ENCODE measurements at places on chromosomes 11 and 22.

DNA sequence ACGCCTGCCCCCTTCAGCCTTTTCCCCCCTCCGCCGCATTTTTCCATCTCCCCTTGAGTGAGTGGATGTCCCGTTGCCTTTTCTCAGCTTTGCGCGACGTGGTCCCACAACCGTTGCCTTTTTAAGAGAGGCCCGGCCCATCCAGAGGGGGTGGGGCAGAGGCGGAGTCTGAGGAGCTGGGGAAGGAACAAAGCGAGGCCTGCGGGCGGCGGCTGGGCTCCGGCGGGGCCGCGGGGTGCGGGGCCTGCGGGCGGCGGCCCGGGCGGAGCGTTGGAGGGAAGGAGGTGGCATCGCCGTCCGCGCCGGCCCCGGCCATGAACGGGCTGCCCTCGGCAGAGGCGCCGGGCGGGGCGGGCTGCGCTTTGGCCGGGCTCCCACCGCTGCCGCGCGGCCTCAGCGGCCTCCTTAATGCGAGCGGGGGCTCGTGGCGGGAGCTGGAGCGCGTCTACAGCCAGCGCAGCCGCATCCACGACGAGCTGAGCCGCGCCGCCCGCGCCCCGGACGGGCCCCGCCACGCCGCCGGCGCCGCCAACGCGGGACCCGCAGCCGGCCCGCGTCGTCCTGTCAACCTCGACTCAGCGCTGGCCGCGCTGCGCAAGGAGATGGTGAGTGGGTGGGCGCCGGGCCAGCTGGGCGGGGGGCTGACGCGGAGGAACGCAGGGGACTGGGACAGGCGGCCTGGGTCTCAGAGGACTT lies at the start of gene FAM89B:
Gene FAM89B (plus strand): TSS at position 183 of the 696 bp plus-strand sequence. CDS start 132 bp downstream, at position 315.
- peak within 1 kb of the TSS; percentile 97 for H3K4me3 ChIP-seq
- no peaks in the 10 kb centered on the region for H3K27me3 ChIP-seq
- peaks cover 60% of the 10 kb centered on the region for H3K36me3 ChIP-seq
- DNase-seq: peak; percentile 89
- H3K27ac ChIP-seq: peak within 1 kb of the TSS; percentile 54
- H3K4me1 ChIP-seq: peaks cover 39% of the 10 kb centered on the region

GRCh38 chr11:68043349-68044144 lies 4.7 kb downstream of the TCIRG1 start:
- no peaks in the 10 kb centered on the region for H3K27me3 ChIP-seq
- H3K27ac ChIP-seq: no peak overlapping the region

GRCh38 chr11:46134540-46134939 lies 13.3 kb upstream of the PHF21A start:
- no peaks in the 10 kb centered on the region for H3K27me3 ChIP-seq
- H3K4me1 ChIP-seq: no peaks in the 10 kb centered on the region
- H3K36me3 ChIP-seq: no peaks in the 10 kb centered on the region
- DNase-seq: no peak
- no peak overlapping the region for H3K4me3 ChIP-seq

DNA sequence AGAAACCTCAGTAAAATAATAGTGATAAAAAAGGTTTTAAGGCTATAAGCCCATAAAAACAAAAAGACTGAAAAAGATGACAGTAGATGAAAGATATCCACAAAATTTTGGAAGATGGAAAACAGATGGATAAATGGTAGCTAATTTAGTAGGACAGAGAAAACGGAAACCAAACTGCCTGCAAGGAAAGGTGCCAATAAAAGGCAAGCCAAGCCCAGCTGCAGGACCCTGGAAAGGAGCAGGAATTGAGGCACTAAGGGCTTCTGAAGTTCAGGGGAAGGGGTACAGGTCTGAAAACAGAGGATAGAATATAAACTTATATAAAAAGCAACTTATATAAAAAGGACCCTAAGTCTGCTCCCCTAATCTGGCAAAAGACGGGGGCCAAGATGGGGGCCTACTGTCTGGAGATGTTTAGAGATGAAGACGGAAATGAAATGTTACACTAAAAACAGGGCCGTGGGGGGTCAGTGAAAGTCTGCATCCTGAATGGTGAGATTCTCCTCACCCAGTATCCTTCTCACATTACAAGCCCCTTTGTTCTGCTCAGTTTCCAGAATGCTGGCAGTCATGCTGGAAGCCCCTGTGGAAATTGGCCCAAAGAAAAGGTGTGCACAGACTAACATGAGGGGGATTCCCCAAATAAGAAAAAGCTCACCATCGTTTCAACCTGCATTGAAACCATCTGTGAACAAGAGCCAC lies 269.3 kb upstream of the PITPNB start:
- no peak overlapping the region for H3K27ac ChIP-seq
- no peak for DNase-seq

- H3K4me1 ChIP-seq: peaks cover 37% of the 10 kb centered on the region
- peak overlapping the region; percentile 97 for H3K27ac ChIP-seq
- DNase-seq: peak; percentile 94
- peaks cover 12% of the 10 kb centered on the region for H3K36me3 ChIP-seq
- no peaks in the 10 kb centered on the region for H3K27me3 ChIP-seq
- H3K4me3 ChIP-seq: peak overlapping the region; percentile 65
Observed at GRCh38 chr11:2825889-2826678, 59.5 kb downstream of the CDKN1C start.

- peaks cover 7% of the 10 kb centered on the region for H3K36me3 ChIP-seq
- no peak overlapping the region for H3K27ac ChIP-seq
- no peak overlapping the region for H3K4me3 ChIP-seq
Observed at GRCh38 chr11:73203790-73204189, 14.3 kb upstream of the P2RY2 start.

GRCh38 chr11:40062616-40063015 lies 1396.8 kb downstream of the LRRC4C start:
- H3K27ac ChIP-seq: no peak overlapping the region
- H3K36me3 ChIP-seq: no peaks in the 10 kb centered on the region
- DNase-seq: no peak
- no peaks in the 10 kb centered on the region for H3K27me3 ChIP-seq

DNA sequence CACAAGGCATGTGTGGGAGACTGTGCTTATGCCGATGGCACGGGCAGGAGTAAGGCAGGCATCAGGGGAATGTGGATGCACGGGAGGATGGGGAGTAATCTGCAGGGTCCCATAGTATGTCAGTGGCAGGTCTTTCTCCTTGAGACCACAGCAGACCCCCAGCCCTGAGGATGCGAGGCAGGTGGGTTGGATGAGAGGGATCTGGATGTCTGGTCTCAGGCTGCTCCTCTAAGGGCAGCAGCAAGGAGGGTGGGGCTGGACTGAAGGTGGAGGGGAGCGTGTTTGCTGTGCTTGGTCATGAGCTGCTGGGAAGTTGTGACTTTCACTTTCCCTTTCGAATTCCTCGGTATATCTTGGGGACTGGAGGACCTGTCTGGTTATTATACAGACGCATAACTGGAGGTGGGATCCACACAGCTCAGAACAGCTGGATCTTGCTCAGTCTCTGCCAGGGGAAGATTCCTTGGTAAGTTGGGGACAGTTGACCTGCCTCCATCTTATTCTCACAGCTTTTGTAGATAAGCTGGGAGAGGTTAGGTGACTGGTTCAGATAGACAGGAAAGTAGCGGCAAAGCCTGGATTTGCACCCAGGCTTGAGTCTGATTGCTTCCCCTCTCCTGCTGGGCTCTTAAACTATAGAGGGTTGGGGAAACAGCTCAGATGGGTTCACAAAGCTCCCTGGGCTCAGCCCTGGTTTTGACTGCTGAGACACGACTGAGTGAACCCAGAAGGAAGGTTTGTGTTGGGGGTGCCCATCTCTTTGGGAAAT lies at the start of gene APOL1:
Gene APOL1 (plus strand): TSS at position 380 of the 769 bp plus-strand sequence. CDS start 1,823 bp downstream, outside the sequence.
- H3K4me3 ChIP-seq: no peak within 1 kb of the TSS
- no peaks in the 10 kb centered on the region for H3K27me3 ChIP-seq
- DNase-seq: peak; percentile 35
- H3K36me3 ChIP-seq: no peaks in the 10 kb centered on the region
- no peaks in the 10 kb centered on the region for H3K4me1 ChIP-seq

DNA sequence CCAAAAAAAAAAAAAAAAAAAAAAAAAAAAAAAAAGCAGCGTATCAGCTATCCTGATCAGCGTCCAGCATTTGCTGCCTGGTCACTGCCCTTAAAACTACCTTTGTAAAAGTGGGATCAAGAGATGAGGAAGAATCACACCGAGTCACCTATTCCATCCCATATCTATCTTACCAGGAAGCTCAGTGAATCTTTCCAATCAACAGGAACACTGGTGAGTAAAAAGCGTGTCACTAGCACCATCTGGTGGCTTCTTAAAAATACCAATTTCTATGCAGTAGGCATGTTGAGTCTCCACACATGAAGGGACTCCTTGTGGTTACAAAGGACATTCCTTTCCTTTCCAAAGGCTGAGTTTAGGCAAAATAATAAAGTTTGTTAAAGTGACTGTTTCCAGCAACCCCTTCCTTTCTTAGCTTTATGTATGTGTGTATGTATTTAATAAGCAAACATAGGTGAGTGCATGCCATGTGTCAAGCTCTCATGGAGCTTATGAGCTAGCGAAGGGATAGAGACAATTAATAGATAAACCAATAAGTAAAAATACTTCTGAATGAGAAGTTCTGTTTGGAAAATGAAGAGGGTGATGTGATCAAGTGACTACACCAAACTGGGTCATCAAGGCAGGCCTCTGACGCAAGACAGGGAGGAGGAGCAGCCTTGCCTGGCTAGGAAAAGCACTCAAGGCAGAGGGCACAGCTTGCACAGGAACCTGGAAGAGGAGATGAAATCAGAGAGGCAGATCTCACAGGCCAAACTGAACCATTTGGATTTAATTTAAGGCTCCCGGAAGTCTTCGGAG lies 13.9 kb upstream of the TP53AIP1 start:
- no peaks in the 10 kb centered on the region for H3K36me3 ChIP-seq
- no peak overlapping the region for H3K27ac ChIP-seq
- H3K4me1 ChIP-seq: peaks cover 7% of the 10 kb centered on the region
- DNase-seq: peak; percentile 81
- H3K27me3 ChIP-seq: no peaks in the 10 kb centered on the region

GRCh38 chr11:60193687-60194433 lies 11.0 kb upstream of the MS4A6A start:
- H3K27ac ChIP-seq: no peak overlapping the region
- no peak overlapping the region for H3K4me3 ChIP-seq
- peaks cover 6% of the 10 kb centered on the region for H3K4me1 ChIP-seq
- H3K36me3 ChIP-seq: no peaks in the 10 kb centered on the region
- peak; percentile 82 for DNase-seq

DNA sequence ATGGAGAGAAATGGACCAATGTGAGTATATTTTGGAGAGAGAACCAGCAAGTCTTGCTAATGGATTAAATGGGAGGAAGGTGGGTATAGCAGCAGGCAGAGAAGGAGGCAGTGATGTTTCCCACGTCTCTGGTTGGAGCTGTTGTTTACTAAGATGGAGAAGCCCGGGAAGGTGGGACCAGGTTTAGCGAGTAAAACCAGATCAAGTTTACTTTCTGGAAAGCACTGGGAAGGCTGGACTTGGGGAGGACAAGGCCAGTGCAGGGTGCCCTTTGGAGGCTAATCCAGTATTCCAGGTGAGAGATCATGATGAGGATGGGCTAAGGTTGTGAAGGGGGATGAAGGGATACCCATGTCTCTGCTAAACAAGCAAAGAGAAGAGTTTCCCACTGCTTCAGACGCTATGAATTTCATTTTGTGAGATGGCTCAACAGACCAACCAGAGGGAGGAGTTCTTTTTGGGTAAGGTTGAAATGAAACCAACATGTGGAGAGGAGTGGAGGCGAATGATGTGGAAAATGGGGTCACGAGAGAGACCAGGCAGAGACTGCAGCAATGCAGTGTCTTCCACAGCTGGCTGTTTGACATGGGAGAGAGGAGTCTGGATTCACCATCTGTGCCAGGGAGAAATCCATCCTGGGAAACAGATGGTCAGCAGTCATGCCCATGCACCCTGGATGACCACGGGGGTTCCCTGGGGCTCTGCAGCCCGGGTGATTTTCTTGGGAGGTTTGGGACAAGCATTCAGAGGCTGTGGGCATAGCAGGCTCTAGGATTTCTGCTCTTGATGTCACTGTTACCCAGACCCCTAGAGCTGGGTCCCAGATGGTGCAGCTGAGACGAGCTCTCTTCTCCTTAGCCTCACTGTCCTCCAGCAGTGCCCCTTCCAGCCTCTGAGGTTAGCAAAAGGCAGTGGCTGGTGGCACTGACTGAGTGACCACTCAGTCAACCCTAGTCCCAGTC lies 24.9 kb downstream of the COMMD9 start:
- peaks cover 3% of the 10 kb centered on the region for H3K36me3 ChIP-seq
- no peaks in the 10 kb centered on the region for H3K4me1 ChIP-seq
- H3K27ac ChIP-seq: no peak overlapping the region
- no peak for DNase-seq
- H3K27me3 ChIP-seq: no peaks in the 10 kb centered on the region

DNA sequence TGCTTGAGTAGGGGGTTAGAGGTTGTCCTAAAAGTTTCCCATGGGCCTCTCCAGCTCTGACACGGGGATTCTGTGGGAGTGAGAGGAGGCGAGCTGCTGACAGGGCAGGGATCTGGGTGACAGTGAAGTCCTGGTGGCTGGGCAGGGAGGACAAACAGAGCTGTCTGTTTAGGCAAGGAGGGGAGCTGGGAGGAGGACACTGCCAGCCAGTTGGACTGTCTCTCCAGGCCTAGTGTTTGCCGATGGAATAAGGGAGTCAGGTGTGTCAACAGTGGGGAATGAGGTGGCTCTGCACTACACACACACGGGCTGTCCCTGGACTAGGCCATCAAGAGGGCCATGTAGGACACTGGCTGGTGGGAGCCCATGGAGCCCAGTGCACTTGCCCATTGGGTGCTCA lies 20.6 kb upstream of the SYT7 start:
- H3K4me3 ChIP-seq: no peak overlapping the region
- no peak overlapping the region for H3K27ac ChIP-seq
- peaks cover 10% of the 10 kb centered on the region for H3K36me3 ChIP-seq
- DNase-seq: no peak
- H3K4me1 ChIP-seq: peaks cover 44% of the 10 kb centered on the region
- no peaks in the 10 kb centered on the region for H3K27me3 ChIP-seq

GRCh38 chr11:21622566-21622965 lies 570.3 kb upstream of the ANO5 start:
- no peak for DNase-seq
- H3K27me3 ChIP-seq: no peaks in the 10 kb centered on the region
- no peaks in the 10 kb centered on the region for H3K36me3 ChIP-seq
- no peak overlapping the region for H3K27ac ChIP-seq
- no peak overlapping the region for H3K4me3 ChIP-seq

GRCh38 chr11:16321148-16321547 lies 35.2 kb downstream of the SOX6 start:
- H3K36me3 ChIP-seq: no peaks in the 10 kb centered on the region
- no peak overlapping the region for H3K4me3 ChIP-seq
- no peaks in the 10 kb centered on the region for H3K4me1 ChIP-seq
- no peaks in the 10 kb centered on the region for H3K27me3 ChIP-seq
- no peak for DNase-seq

DNA sequence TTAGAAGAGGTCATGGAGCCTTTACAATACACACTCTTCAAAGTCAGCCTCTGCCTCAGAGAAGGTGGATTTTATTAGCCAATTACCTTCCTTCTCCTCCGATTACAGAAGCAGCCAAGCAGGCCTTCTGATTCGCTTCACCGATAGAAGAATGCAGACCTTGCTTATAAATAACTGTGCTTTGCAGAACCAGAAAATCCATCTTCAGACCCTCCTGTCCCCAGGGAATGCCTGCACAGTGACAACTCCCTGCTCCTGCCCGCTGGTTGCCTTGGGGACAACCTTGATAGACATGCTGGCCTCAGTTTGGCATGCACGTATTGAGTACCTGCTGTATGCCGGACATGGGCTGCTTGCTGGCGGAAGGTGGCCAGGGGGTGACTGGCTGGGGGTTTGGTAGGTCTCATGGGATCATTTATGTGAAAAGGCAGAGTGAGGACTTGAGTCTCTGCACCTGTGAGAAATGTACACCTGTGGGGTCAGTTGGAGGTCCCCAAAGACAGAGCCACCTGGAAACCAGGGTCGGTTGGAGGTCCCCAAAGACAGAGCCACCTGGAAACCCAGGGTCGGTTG lies 1238.7 kb downstream of the BRD1 start:
- H3K27ac ChIP-seq: no peak overlapping the region
- H3K27me3 ChIP-seq: no peaks in the 10 kb centered on the region
- no peak for DNase-seq
- no peaks in the 10 kb centered on the region for H3K36me3 ChIP-seq
